ENCODE measurements at places on chromosomes 4 and X. TPM values are rescaled to one million over a fixed set of nuclear protein-coding genes. Genes with fewer than 3 reads are reported as not detected.

- H3K36me3 ChIP-seq = peaks cover 20% of the 10 kb centered on the region
- H3K27ac ChIP-seq = peak overlapping the region; percentile 29
- H3K27me3 ChIP-seq = no peaks in the 10 kb centered on the region
Measured at GRCh38 chr4:26426892-26427291, 63.4 kb downstream of the CCKAR start.

- H3K4me3 ChIP-seq = no peak overlapping the region
- DNase-seq = no peak
Measured at GRCh38 chr4:186669159-186669731, 54.4 kb downstream of the FAT1 start.

- no peaks in the 10 kb centered on the region for H3K27me3 ChIP-seq
- no peaks in the 10 kb centered on the region for H3K36me3 ChIP-seq
- H3K27ac ChIP-seq = no peak overlapping the region
- H3K4me3 ChIP-seq = no peak overlapping the region
Measured at GRCh38 chr4:124940387-124940786, 227.9 kb upstream of the ANKRD50 start.

DNA sequence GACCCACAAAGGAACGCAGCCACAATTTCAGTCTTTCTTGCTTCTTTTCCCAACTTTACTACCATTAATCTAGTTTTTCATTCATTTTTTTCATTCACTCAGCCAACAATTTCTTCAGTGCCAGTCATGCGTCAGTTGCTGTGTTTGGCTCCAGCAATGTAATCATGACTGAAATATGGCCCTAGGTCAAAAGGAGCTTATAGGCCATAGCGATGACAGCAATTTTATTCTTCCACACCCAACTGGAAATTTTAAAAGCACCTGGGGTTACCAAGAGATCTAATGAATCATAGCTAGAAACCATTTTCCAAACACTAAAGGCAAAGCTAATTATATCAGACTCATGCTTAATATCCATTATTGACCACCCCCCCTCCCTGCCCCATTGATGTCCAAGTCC is 29.8 kb upstream of the C1QTNF7 start:
- H3K4me1 ChIP-seq = peaks cover 31% of the 10 kb centered on the region
- no peaks in the 10 kb centered on the region for H3K27me3 ChIP-seq

GRCh38 chrX:9765072-9765736 is 443 bp downstream of the GPR143 start:
- no peaks in the 10 kb centered on the region for H3K4me1 ChIP-seq
- peaks cover 18% of the 10 kb centered on the region for H3K27me3 ChIP-seq
- no peak for DNase-seq
- H3K36me3 ChIP-seq = no peaks in the 10 kb centered on the region
- H3K4me3 ChIP-seq = no peak overlapping the region
- no peak overlapping the region for H3K27ac ChIP-seq

- no peak for DNase-seq
- no peaks in the 10 kb centered on the region for H3K27me3 ChIP-seq
- peaks cover 3% of the 10 kb centered on the region for H3K4me1 ChIP-seq
- H3K27ac ChIP-seq = no peak overlapping the region
- H3K36me3 ChIP-seq = no peaks in the 10 kb centered on the region
Measured at GRCh38 chrX:19912-20571, 261.1 kb upstream of the PLCXD1 start.

The PCYT1B gene
- 0.07 TPM for total RNA-seq

- H3K27ac ChIP-seq = no peak overlapping the region
- H3K4me1 ChIP-seq = no peaks in the 10 kb centered on the region
- H3K4me3 ChIP-seq = no peak overlapping the region
- peaks cover 12% of the 10 kb centered on the region for H3K27me3 ChIP-seq
Measured at GRCh38 chrX:142686206-142686605, 339.5 kb upstream of the SPANXN4 start.

The ALAS2 gene
- total RNA-seq = not detected

The L1CAM gene
- 1.8 TPM for total RNA-seq

The PDGFRA gene
- total RNA-seq = not detected

The SSX2B gene
- total RNA-seq = not detected

The EGFL6 gene
- 2.4 TPM for total RNA-seq

The NMU gene
- not detected for total RNA-seq

DNA sequence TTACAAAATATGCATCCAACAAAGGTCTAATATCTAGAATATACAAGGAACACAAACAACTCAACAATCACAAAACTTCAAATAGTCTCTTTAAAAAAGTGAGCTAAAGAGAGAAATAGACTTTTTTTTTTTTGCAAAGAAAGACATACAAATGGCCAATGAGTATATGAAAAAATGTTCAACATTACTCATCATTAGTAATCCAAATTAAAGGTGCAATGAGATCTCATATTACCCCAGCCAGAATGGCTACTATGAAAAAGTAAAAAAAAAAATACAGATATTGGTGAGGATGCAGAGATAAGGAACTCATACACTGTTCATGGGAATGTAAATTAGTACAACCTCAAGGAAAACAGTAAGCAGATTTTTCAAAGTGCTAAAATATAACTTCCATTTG is 24.1 kb downstream of the AGTR2 start:
- no peak for DNase-seq
- no peak overlapping the region for H3K27ac ChIP-seq
- no peaks in the 10 kb centered on the region for H3K36me3 ChIP-seq
- H3K4me3 ChIP-seq = no peak overlapping the region

The GLA gene
- total RNA-seq = 48.1 TPM

The FGFBP1 gene
- total RNA-seq = not detected

- no peaks in the 10 kb centered on the region for H3K4me1 ChIP-seq
- no peaks in the 10 kb centered on the region for H3K27me3 ChIP-seq
- no peak overlapping the region for H3K4me3 ChIP-seq
Measured at GRCh38 chr4:43048570-43048969, 156.1 kb downstream of the GRXCR1 start.

DNA sequence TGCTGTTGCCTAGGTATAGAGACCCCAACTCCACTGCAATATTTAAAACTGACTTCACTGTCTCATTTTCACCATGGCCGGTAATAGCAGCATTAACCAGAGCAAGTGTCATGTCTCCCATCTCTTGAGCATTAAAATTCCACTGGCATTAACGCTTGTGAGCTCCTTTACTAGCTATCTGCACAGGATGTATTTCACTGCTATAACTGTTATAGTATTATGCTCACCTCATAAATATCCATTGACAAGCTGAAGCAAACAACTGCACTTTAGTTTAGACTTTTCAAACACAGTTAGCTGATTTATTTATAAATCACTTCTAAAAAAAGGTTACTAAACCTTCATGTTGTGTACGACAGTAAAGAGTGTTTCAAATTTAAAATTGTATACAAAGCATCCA is 157.8 kb downstream of the ANTXR2 start:
- no peak overlapping the region for H3K27ac ChIP-seq
- H3K27me3 ChIP-seq = no peaks in the 10 kb centered on the region
- H3K36me3 ChIP-seq = no peaks in the 10 kb centered on the region
- peaks cover 3% of the 10 kb centered on the region for H3K4me1 ChIP-seq

GRCh38 chrX:16920075-16920474 is 26.4 kb upstream of the REPS2 start:
- H3K27me3 ChIP-seq = peaks cover 31% of the 10 kb centered on the region
- H3K4me1 ChIP-seq = no peaks in the 10 kb centered on the region
- no peak overlapping the region for H3K27ac ChIP-seq
- DNase-seq = no peak
- H3K4me3 ChIP-seq = no peak overlapping the region
- H3K36me3 ChIP-seq = no peaks in the 10 kb centered on the region

The SUPT20HL2 gene
- not detected for total RNA-seq

DNA sequence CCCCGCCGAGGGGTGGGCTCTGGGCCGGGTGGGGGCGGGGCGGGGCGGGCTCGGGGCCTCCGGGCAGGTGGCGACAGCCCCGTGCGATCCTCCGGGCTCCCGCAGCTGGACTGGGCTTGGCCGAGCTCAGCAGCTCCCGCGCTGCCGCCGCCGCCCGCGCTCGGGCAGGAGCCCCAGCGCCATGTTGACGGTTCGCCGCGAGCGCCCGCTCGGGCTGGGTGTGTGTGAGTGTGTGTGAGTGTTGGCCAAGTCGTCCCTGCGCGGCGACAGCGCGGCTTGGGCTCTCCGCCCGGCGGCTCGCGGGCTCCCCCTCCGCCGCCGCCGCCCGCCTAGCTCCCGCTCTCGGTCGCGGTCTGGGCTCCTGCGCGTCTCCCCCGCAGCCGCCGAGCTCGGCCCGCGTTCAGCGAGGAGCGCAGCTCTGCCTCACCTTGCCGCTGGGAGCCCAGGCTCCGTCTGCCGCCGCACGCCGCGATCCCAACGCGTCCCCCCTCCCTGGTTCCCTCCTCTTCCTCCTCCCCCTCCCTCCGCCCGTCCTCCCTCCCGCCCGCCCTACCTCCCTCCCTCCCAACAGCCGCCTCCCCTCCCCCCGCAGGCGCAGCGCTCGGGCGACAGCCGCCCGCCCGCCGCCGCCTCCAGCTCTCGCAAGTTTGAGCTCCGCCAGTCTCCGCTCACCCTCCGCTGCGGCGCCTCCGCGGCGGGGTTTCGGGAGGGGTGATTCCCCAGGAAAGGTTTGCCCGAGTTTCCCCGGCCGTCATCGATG is at the start of gene BCOR:
TSS of gene BCOR (minus strand) at position 455 of the 760 bp plus-strand sequence. CDS start 20,029 bp downstream, outside the sequence.
- peak within 1 kb of the TSS; percentile 84 for H3K27ac ChIP-seq
- H3K27me3 ChIP-seq = peaks cover 26% of the 10 kb centered on the region
- peak; percentile 79 for DNase-seq
- H3K4me1 ChIP-seq = peaks cover 27% of the 10 kb centered on the region
- H3K36me3 ChIP-seq = no peaks in the 10 kb centered on the region
